Kidney glomerular epithelial cell (primary cell): ENCODE measurements at places on chromosomes 12 and 14.

DNA sequence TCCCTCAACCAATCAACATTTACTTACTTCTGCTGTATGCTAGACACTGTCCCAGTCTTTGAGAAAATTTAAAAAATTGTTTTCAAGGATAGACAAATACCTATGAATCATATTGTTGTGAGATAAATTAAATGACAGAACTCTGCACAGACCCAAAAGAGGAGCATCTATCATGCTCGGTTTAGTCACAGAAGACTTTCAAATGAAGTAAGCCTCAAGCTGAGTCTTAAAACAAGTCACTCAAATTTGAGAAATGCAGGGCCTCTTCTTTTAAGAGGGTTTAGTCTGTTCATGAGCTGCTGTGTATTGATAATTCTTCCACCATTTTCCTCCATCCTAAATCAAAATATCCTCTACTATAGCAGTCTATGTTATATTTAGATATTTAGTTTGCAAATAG lies 24.4 kb upstream of the COCH start:
- no peak for DNase-seq

- DNase-seq, result no peak
Observed at GRCh38 chr12:87280356-87280755, 748.8 kb downstream of the C12orf50 start.

DNA sequence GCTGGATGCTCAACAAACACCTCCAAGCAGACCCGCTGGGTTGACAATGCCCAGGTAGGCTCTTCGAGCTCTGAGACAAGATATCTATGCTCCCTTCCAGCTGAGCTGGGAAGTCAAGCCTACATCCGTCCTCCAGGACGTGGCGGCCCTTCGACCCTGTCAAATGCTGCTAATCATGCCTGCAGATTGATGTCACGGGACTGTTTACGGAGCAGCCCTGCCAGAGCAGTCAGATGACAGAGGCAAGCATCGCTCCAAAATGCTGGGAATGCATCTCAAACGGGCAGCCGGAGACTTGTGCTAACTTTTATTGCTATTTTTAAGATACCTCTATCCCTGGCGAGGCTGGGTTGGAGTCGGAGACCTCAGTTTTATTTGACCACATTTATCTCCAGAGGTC lies 139.2 kb downstream of the NTF3 start:
- no peak for DNase-seq

GRCh38 chr12:5280086-5280485 lies 151.8 kb upstream of the NTF3 start:
- no peak for DNase-seq

DNA sequence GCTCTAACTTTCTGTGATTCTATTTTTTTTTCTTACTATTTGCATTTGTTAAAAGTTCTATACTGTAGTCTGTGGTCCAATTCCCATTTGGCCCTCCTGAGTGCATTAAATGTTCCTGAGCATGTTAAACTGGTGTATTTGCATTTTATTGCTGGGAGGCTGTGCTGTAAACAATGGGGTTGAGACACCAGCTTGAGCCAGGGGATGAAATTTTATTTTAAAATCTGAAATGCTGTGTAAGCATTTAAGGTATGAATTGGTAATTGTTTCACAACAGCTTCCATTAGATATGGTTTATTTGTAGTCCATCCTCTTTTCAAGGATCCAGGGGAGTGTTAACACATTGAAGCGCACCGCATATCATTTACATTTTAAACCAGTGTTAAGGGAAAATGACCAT lies 89.9 kb upstream of the RFX4 start:
- DNase-seq, result no peak

DNA sequence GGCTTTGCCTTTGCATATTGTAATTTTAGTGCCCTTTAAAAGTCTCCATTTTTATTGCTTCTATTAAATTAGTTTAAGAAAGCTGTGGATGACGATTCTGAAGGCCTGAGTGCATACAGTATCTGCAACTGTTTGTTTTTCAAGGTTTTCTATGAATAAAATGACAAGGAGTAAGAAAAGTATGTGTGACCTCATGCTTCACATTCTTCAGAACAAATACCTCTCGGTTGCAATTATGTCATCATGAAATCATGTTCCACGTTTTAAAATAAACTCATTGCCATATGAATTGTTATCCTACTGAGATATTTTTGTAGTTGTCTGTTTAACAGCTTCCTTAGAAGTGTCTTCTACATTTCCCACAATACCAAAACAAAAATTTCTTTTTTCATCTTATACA lies 374.6 kb downstream of the MDGA2 start:
- DNase-seq, result peak; percentile 62

- no peak for DNase-seq
Observed at GRCh38 chr12:104462931-104463339, 6.2 kb downstream of the CHST11 start.

- DNase-seq, result no peak
Observed at GRCh38 chr14:89248411-89249064, 168.5 kb downstream of the FOXN3 start.

DNA sequence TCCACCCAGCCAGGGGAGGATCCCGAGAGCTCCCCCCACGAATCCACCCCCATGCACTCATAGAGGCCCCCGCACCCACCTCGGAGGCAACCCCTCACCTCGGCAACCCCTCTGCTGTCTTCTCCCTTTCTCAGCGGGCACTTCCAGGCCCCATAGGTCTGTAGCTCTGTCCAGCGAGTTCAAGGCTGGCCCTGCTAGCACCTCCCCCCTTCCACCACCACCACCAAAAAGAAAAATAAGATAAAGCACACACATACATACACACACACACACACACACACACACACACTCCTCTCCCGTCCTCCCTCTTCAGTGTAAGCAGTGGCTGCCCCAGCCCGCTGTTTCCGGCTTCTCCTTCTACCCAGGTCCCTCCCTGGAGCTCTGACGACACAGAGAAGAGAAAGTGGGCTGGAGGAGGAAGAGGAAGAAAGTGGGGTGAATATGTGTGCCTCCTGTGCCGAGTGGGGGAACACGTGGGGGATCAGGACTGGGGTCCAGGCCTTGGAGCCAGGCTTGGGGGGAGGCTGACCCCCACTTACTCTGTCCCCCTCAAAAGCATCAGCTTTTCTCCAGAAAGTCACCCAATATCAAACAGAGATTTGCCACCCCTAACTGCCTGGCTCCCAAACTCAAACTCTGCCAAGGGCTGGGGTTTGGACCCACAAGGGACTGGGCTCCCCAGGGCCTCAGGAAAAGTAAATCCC lies at the start of gene STAT6:
Gene STAT6, minus strand, starts transcription at position 332 of the 704 bp plus-strand sequence. CDS start 3,084 bp downstream, outside the sequence.
- DNase-seq, result peak; percentile 72

- no peak for DNase-seq
Observed at GRCh38 chr14:93952829-93953228, 23.5 kb downstream of the ASB2 start.

DNA sequence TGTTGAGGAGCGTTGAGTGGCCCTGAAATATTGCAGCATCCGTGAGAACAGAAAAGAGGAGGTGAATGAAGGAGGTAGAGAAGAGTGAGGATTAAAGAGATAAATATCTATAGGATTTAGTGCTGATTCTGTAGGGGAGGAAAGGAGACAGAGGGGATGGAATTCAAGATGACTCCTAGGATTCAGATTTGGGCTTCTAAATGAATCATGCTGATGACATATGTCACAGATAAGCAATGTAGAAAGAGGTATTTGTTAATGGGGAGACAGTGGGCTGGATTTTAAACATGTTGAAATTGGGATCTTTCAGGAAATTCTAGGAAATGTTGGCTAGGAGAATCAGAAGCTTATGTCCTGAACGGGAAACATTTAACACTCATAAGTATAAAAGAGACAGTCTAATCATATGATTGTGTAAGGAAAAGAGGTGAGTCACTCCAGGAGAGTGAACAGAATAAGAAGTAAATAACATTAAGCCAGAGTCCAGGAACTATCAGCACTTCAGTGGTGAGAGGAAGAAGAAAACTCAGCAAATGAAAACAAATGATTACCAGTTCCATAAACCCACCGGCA lies 58.1 kb upstream of the DIO2 start:
- DNase-seq, result no peak

- no peak for DNase-seq
Observed at GRCh38 chr12:114664651-114665320, 19.2 kb downstream of the TBX3 start.

- no peak for DNase-seq
Observed at GRCh38 chr12:91327889-91328288, 145.3 kb upstream of the DCN start.

DNA sequence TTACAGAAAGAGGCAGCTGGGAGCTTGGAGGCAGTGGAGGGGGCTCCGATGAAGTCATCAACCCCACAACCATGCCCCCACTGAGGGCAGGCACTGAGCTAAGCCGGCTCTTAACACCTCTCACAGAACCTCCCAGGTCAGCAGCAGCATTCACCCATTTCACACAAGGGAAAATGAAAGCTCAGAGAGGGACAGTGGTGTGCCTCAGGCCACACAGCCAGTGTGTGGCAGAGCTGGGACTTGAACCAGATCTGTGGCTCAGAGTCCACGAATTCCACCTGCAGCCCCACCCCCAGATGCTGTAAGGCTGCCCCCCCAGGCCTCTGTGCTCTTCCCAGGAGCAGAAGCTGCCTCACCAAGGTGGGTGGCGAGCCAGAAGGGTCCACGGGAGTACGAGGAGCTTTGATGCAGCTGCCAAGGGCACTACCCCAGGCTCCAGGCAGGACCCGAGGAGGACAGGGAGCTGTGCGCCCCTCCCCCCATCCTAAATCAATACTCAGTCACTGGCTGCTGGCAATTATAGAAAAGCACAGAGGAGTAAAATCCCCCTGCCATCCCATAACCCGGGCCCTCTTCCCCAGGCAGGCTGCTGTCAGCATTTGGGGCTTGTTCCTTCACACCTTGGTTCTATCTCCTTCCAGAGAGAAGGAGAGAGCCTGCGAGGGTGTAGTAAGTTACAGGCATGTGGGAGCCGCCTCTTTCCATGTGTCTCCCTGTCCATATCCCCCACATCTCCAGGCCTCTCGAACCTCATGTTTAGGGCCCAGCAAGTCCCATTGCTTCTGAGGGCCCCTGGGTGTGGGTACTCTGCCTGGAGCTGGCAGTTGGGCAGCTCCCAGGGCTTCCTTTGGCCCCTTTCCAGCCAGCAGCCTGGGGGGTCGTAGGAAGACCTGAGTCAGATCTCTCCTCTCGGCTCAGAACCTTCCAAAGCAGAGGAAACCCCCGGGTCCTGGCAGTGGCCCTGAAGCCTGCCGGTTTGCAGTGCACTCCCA lies 47.6 kb downstream of the FAM222A start:
- DNase-seq, result no peak

DNA sequence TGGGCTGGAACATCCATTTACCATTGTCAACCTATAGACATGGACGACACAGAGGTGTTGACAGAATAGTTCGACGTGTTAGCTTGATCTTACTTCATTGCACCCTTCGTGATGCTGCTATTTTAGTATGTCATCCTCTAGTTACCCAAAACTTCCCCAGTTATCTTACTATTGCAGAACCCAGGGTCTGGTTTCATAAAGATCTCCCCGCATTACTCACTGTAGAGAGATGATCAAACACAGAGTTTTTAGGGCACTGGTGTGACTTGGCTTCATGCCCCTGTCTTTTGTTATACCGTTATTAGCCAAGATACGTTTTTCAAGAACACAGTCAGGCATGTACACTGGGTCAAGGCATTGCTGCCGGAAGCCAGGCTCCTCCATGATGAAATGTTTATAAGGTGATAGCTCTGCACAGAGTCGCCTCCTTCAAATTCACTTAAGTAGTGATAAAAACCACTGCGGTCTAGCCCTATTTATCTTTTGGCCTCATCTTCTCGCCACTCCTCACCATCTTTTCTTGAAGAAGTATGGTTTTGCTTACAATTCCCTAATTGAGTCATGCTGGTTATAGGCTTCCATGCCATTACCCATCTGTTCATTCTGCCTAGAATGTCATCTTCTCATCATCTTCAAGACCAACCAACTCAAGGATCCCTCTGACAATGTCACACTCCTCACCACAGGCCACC lies 1127.9 kb downstream of the VRK1 start:
- DNase-seq, result no peak

DNA sequence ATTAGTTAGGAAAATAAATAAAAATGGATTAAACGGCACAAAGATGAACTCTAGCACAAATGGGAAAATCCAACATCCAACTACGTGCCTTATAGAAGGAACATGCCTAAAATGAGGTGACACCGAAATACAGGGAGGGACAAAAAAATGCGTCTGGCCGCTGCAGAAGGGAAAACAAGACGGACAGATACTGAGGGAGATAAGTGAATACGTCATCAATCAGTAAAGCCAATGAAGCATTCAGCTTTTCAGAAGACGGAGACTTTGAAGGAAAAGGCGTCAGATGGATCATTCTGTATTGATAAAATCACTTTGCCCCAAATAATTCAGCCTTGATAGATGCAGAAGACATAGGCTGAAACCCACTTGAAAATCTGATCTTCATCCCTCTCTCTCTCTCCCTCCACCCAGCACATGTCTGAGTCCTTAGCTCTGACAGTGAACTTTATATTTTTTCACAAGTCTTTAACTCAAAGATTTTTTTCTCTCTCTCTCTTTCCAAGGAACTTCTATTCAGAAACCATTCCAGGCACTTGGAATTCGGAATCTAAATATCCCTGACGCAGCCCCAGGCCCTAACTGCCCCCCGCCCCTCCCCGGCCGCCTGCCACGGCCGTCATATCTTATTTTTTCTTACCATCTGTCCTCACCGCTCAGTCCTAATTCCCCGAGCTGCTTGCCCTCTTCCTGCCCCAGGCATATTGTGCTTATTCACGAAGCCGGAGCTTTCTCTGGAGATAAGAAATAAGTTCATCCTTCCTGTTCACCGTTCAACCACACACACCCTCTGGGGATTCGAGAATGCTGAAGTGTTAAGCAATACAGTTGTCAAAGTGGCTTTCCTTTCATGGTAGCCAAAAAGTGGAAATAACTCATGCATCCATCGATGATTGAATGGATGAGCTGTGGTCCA lies 35.5 kb upstream of the RFLNA start:
- DNase-seq, result no peak

- DNase-seq, result no peak
Observed at GRCh38 chr12:26245175-26245942, 50.0 kb downstream of the SSPN start.
